GM10248 (cell line): ENCODE measurements at places on chromosomes 16 and 17.

- DNase-seq, result no peak
Observed at GRCh38 chr17:78206298-78206697, 7.8 kb upstream of the BIRC5 start.

GRCh38 chr17:27457360-27457715, 1.1 kb downstream of the KSR1 start:
- DNase-seq, result no peak

- DNase-seq, result peak; percentile 14
Observed at GRCh38 chr16:70157105-70157476, 16.5 kb upstream of the CLEC18C start.

GRCh38 chr16:88655053-88655732, 4.3 kb upstream of the CYBA start:
- DNase-seq, result no peak

DNA sequence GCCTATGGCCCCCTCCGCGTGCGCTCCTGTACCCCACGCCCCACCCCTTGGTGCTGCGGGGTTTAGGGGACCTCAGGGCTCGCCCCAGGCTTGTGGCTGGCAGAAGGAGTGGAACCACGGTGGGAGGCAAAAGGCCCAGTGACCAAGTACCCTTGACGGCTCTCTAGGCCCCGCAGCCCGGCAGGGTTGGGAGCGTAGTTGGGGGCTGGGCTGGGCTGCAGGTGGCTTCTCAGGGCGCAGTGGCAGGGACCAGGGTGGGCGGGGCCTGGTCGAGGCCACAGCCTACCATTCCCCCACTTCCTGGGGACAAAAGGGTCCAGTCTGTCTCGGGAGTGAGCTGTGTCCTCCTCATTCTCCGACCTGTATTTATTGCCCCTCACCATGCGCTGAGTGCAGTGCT, 124.9 kb downstream of the RBFOX3 start:
- DNase-seq, result no peak

DNA sequence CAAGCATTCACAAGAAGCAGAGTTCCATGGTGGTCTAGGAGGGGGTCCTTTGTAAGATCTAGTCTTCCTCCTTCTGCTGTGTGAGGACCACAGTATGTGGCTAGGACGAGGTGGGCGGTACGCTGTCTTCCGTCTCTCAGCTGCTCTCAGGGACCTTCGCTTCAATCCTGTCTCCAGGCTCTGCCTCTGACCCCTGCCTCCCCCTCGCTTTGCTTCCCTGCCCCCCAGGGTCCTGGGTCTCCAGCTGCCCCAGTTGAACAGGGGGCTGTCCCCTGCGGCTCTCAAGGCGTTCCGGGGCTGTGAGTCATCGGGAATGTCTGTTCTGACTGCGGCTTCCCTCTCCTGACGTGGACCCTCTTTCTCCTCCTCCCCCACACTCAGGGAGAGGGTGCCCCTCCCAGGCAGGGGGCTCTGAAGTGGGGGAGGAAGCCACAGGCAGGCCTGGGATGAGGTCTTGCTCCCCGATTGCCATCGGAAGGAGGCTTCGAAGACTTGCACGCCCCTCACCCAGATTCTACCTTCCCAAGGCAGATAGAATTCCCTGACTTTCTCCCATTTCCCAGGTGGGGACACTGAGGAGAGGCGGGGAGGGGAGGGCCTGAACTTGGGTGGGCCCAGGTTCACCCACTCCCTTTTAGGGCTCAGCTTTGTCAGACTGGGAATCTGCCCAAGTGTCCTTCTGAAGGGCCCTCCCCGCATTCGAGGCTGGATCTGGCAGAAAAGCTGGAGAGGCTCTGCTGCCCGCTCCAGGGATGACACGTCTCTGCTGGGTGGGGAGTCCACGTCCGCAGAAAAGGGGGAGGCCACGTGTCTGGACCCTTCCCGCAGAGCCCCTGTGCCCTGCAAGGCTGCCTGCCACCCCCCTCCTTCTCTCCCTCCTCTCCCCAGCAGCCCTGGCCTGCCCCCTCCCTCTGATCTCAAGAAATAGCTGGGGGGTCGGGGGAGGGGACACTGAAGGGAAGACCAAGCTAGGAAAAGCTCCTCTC, 9.1 kb upstream of the COL1A1 start:
- no peak for DNase-seq

DNA sequence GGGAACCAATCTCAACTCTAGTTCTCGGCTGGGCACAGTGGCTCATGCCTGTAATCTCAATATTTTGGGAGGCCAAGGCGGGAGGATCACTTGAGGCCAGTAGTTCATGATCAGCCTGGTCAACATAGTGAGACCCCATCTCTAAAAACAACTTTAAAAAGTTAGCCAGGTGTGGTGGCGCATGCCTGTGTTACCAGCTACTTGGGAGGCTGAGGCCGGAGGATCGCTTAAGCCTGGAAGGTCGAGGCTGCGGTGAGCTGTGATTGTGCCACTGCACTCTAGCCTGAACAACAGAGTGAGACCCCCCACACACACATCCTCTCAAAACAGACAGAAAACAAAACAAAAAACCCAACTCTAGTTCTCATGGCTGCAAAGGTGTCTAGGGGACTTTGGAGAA, 4.9 kb downstream of the THRA start:
- no peak for DNase-seq

DNA sequence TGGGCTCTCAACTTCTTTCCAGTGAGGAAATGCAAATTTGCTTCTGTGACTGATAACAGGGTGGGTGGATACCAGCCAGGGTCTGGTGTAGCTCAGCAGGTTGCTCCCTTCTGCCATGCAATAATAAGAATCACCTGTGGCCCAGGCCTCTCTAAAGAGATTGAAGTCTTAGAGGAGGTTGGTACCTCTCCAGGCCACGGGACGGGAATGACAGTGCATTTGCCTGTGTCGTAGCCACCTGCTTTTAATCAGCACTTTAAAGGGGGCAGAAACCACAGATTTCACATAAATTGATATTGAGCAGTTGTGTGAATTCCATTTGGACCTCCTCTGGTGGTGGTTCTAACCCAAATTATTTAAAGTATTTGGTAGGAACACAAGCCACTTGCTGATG, 246.9 kb downstream of the PRKCA start:
- DNase-seq, result no peak

DNA sequence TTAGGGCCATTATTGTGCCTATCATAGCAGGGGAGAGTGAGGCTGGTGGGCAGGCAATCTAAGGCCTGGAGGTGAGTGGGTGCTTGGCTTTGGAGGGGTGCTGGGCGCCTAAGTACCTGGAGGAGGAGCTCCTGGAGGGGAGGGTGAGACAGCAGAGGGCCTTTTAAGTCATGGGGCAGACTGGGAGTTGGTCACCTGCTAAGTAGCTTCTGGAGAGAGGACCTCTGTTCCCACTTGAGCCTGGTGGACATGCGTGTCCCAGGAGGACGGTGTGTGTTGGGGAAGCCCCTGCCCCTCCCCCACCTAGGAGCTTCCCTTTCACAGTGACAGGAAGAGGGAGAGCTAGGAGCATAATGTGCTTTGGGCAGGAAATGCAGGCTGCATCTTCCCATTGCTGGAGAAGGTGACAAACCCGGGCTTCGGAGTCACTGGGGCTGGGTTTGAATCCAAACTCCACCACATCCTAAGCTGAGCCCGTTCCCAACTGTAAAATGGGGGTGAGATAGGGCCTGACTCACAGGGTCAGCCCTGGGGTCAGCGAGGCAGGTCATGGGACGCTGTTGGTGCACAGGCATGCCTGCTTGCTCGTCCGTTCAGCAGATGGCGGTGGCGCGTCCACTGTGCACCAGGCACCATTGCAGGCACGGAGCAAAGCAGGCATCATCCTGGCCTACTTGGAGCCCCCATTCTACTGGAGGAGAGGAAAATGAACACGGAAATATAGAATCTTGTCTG, 37.9 kb downstream of the CMIP start:
- no peak for DNase-seq

GRCh38 chr16:35184356-35184870, 1725.0 kb downstream of the TP53TG3F start:
- no peak for DNase-seq

DNA sequence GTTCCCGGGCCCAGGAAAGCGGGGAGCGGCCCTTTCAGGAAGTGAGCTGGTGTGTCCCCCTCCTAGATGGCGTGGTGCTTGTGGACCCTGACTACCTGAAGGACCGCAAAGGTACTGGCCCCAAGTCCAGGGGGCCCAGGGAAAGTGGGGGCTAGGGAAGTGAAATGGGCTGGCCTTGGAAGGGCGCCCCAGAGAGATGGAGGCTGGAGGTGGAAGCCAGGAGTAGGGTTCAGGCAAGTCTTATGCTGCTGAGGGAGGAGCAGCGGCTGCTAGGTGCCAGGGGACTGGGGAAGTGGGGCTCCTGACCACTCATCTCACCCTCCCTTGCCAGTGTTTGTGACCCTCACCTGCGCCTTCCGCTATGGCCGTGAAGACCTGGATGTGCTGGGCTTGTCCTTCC, 5.6 kb downstream of the ARRB2 start:
- DNase-seq, result no peak

- DNase-seq, result no peak
Observed at GRCh38 chr16:82819286-82819685, 192.5 kb downstream of the CDH13 start.

DNA sequence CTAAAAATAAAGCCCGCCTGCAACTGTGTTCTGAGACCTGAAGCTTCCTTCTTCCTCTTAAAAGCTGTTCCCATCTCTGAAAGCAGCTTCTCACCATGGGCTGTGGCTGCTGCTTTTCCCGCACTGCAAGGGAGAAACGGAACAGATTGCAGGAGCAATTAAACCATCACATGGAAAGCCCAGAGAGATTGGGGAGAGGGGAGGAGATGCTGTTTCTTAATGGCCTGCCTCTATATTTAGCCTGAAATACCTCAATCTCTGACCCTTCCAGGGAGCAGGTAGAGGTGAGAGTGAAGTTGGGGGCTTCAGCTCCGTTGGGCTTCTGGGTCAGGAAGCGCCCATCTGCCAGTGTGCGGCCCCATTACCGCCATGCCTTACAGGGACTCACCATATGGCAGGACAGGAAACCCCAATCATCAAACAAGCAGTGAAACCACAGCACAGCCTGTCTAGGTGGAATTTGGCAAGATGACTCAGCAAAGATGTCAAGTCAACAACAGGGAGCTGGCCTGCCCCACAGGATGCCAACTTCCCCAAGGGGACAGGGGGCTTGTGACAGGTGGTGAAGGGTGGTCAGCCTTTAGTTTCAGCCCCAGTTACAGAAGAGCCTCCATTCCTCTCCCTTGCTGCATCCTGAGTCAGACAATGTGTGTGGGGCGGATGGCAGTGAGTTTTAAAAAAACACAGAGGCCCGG, 286.6 kb upstream of the CCL2 start:
- DNase-seq, result peak; percentile 56

DNA sequence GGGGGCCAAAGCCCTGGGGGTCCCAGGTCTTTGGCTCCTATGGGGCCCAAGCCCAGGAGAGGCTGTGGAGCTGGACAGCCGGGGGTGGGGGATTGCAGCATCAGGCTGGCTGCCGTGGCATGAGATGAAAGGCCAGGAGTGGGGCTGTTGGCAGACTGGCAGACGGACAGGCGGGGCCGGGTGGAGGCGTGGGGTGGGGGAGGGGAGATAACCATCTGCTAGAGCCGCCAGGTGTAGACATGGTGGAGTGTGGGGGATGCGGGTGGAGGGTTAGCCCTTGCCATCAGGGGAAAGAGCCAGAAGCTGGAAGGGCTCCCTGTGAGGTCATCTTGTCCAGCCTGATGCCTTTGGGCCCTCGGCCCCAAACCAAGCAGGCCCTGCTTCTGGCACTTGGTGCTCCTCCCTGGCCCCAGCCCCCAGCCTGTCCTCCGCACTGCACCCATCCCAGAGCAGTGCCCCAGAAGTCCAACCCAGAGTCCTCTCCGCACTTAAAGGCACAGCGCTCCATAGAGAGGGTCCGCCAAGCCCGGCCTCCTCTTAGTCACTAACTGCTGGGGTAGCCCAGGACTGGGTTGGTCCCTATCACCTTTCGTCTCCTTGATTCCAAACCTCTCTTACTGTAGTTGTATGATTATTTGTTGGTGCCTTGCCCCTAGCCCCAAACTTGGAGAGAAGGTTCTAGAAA, 33.3 kb upstream of the DLX4 start:
- DNase-seq, result no peak

DNA sequence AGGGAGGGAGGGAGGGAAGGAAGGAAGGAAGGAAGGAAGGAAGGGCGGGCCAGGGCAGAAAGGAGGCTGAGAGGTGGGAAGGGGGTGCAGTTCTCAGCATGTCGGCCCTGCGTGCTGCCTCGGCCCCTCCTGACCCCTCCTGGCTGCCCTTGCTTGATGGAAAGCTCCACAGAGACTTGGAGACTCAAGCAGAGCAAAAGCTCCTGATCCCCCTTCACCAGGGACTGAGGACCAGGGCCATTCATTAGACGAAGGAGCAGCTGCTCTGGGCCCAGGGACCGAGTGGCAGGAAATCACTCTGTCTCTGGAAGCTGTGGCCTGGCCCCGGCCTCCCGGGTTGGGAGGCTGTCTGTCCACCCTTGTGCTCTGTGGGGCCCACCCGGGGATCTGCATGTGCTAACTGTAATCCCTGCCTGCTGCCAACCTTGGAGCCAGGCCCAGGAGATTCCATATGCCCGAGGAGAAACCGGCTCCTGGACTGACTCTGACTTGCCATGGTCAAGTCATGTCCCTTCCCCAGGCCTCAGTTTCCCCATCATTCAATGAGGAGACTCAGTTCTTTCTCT, 27.4 kb upstream of the C1QL1 start:
- no peak for DNase-seq

- DNase-seq, result no peak
Observed at GRCh38 chr17:20127360-20128035, 118.3 kb downstream of the SPECC1 start.

DNA sequence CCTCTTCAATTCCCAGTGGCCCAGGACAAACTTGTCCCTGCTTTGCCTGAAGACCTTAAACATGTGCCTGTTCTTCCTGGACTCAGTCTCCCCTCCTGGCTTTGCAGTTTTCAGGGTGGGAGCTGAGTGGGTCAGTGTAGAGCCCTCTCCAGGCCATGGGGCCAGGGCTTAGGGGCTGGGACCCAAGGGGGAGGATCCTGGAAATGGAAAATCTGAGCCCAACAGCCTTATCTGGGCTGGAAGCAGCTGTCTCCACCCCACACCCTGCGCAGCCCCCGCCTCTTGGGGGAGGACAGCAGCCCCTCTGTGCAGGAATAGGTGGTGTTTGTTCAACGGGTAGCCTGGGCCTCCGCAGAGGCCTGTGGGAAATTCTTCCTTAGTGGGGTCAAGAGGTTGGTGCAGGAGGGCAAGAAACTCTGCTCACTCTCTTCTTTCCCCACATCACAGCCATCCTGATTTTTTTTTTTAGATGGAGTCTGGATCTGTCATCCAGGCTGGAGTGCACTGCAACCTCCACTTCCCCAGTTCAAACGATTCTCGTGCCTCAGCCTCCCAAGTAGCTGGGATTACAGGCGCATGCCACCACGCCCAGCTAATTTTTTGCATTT, 6.8 kb upstream of the SMTNL2 start:
- DNase-seq, result no peak

DNA sequence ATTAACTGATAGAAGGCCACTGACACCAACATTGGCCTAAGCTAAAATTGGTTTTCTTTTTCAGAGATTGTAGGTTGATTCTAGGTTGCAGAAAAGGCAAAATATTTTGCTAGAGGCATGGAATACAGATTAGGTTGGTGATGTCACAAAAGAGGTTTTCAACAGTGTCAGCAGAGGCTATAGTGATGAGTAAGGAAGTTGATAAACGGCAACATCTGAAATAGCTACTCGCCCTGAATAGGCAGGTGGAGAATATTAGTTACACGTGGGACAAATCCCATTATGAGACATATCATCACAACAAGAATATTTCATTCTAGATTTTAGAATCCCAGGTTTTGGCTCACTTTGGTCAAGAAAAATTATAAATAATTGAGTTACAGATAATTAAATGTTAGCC, 1.5 kb upstream of the TOM1L1 start:
- no peak for DNase-seq

- DNase-seq, result no peak
Observed at GRCh38 chr17:55451203-55451641, 29.6 kb upstream of the MMD start.
